ENCODE measurements at places on chromosomes 11 and 22.

GRCh38 chr22:39248254-39248653, 3.5 kb upstream of the PDGFB start:
- DNase-seq = no peak

DNA sequence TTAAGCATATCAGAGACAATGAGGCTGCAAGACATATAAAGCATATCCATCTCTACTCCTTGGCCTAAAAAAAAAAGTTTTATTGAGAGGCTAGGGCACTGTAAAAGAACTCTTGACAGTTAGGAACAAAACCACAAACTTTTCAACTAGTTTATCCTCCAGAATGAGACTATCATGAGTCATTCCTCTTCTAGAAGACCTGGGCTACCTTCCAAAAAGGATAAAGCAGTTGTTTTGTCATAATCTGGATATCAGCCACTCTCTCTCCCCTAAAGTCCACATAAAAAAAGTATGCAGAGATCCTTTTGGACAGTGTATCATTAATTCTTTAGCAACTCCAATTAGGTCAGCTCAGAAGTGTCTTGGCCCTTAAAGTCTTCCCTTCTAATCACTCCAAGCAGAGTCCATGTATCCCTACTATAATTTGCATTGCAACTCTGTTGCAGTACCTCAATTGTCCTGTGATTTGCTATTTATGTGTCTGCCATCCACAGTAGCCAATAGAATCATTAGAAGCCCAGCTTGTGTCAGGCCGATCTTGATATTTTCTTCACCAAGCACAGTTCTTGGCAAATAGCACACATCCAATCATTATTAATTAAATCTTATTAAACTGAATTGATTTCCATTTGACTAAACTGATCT, 10.4 kb downstream of the OR51T1 start:
- DNase-seq = no peak

DNA sequence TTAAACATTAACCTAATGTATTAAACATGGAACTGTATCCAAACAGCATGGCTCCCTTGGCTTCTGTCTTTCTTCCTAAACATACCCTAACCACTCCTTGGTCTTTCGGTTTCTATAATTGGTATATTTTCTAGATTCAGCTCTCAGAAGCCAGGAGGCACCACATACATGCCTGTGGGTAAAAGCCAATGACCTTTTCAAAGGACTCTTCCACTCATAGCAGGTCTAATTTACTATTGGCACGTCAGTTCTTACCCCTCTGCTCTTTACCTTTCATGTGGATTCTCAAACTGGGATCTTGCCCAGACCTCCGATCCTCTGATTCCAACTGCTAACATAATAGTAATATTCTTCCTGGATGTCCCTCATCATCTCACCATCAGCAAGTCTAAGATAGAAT, 835.1 kb downstream of the NTM start:
- no peak for DNase-seq

GRCh38 chr11:129215506-129216245, 23.6 kb upstream of the ARHGAP32 start:
- DNase-seq = no peak

DNA sequence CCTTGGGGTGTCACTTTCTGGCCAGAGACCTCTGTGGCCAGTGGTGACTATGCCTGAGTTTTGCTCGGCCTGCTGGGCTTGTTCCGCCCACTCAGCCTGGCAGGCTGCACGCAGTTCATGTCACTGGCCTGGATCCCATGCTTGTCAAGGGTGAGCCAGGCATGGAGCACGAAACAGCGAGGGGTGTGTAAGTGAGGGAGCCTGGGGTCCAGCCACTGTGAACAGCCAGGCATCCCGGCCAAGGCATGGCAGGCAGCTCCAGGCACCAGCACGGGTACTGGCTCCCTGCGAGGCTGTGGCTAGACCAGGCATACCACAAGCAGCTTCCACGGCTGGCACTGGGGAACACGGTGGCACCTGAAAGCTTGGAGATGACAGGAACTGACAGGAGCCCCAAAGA, 214.3 kb downstream of the LRRC4C start:
- no peak for DNase-seq

GRCh38 chr11:17230867-17231851, 23.4 kb upstream of the PIK3C2A start:
- DNase-seq = no peak

GRCh38 chr11:78635814-78636506, 61.3 kb upstream of the NARS2 start:
- no peak for DNase-seq

GRCh38 chr11:45431046-45432018, 145.2 kb upstream of the SYT13 start:
- no peak for DNase-seq

- DNase-seq = no peak
These were observed 2.9 kb downstream of the PRR33 start for GRCh38 chr11:1888811-1889210.

DNA sequence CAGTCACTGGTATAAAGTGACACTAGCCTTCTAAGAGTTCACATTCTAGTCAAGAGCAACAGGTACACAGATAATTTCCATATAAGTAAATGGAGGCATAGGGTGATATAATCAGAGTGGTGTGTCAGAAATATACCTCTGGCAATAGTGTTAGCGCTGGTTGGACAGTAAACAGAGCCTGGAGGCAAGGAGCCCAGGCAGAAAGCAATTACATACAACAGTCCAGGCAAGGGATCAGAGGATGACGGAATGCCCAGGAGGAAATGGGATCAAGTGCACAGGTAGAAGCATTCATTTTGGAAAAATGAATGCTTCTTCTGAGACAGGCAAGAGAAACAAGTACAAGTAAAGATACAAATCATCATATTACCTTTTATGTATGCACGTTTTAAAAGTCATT, 36.2 kb upstream of the MMP13 start:
- DNase-seq = no peak

- no peak for DNase-seq
These were observed 6.4 kb downstream of the BAIAP2L2 start for GRCh38 chr22:38104084-38104483.

DNA sequence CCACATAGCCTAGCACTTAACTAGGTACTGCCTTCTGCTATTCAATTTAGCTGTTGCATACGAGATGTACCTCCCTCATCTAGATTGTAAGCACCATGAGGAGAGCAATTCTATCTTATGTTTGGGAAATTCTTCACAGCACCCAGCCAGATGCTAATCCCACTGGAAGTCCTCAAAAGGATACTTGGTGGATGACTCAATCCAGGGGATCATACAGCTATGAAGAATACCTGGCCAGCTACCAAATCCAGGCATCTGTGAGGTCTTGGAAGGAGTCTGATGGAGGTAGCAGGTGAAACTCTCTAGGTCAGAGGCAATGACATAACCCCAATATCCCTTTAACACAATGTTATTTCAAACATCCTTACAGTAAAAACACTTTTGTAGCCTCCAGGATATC, 167.8 kb upstream of the NCAM1 start:
- no peak for DNase-seq

- no peak for DNase-seq
These were observed 92.8 kb upstream of the KCNQ1OT1 start for GRCh38 chr11:2792381-2793250.

DNA sequence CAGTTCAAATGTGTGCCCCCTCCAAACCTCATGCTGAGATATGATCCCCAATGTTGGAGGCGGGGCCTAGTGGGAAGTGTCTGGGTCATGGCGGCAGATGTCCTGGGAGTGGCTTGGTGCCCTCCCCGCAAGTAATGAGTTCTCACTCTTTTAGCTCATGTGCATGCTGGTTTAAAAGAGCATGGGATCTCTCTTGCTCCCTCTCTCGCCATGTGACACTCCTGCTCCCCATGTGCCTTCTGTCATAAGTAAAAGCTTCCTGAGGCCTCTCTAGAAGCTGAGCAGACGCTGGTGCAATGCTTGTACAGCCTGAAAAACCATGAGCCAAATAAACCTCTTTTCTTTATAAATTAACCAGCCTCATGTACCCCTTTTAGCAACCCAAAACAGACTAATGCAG, 98.8 kb downstream of the SGSM3 start:
- no peak for DNase-seq

DNA sequence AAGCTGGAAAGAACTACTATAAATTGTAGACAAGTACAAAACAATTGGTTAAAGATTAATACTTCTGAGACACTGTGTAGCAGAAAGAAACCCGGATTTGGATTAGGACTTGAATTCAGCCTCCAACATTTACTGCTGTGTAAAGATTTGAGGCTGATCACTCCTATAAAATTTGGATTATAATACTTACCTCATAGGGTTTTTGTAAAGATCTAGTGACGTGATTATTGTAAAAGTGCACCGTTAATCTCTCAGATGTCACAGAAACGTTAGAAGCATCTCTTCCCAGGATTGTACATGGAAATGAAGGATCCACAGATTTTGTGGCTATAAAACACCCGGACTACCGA, 323 bp upstream of the HIKESHI start:
- DNase-seq = no peak

DNA sequence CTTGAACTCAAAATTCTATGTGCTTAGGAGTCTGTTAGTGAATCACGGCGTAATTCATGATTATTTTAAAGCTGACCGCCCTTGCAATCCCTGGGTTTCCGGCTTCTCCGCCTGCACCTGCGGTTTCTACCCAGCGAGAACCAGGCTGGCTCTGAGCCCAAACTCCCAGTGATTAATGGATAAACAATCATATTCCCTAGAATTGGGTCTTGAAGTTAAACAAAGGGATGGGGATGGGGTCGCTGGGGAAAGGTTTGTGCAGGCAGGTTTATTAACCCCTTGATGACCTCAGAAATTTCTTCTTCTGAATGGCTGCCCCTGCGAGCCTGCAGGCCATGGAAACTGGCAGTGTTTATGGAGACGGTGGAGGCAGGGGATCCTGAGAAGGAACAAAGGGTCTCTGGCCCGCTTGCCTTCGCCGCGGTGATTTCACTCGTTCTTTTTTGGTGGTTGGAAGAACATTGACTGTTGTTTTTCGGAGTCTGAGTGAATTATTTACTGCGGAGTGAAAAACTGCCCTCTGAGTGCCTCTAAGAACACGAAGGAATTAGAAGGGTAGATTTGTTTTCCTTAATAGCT, 1000.3 kb downstream of the BRD1 start:
- no peak for DNase-seq

DNA sequence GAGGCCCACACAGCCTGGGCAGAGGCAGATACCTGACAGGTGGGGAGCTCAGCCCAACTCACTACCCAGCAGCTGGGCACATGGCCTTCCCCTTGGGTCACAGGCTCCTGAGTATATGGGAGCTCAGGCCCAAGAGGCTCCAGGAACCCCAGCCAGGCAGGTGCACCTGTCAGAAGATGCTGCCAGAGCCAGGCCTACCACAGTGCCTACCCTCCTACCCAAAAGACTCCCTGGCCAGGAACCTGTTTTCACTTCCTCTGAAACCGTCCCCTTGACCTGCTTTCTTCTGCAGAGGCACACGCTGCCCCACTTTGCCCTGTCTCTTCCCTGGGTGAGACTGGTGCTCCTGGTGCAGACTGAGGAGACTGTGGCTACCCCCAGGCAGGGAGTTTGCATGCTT, 2.9 kb downstream of the CHID1 start:
- no peak for DNase-seq

GRCh38 chr22:33426451-33426850, 368.3 kb upstream of the SYN3 start:
- no peak for DNase-seq

- no peak for DNase-seq
These were observed 19.1 kb upstream of the BSX start for GRCh38 chr11:123000721-123001120.

DNA sequence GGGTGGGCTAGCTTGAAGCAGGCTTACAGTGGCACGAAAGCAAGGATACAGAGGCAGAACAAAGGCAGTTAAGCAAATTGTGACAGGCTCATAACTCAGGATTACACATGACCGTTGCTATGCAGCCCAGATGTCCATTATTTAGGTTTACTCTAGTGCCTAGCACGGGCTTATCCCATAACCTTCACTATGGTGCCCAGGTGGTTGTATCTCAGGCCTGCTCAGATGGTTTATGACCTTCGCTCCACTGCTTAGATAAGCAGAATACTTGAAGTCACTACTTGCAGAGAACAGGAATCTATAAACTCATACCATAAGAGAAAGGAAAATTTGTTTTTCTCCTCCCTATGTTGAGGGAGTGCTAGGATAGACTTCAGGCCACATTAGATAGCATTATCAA, 9.0 kb downstream of the OR6M1 start:
- no peak for DNase-seq

GRCh38 chr22:50540381-50540780, 5.3 kb upstream of the KLHDC7B start:
- no peak for DNase-seq

DNA sequence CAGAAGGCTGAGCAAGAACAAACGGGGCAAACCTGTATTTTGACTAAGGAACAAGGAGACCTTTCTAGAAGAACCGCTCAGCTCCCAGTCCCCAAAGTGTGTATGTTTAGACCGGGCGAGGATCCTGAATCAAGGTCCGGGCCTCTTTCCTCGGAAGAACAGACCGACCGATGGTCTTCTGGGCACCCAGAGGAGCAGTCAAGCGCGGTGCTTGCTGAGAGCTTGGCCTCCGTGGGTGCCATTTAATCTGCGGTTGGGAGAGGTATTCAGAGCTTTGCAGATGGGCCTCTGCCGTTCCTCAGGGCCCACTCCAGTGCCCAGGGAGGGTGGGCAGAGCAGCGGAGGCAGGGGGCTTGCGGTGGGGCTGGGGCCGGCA, 26.5 kb upstream of the ATXN10 start:
- no peak for DNase-seq

- no peak for DNase-seq
These were observed 30.1 kb upstream of the FADD start for GRCh38 chr11:70173018-70173417.

GRCh38 chr22:24540470-24540869, 14.5 kb downstream of the GUCD1 start:
- no peak for DNase-seq

- no peak for DNase-seq
These were observed 93.9 kb upstream of the PITPNB start for GRCh38 chr22:28012832-28013460.

- DNase-seq = no peak
These were observed 23.7 kb downstream of the CRKL start for GRCh38 chr22:20940904-20941385.

GRCh38 chr11:113393501-113393985, 6.0 kb downstream of the ANKK1 start:
- DNase-seq = no peak

DNA sequence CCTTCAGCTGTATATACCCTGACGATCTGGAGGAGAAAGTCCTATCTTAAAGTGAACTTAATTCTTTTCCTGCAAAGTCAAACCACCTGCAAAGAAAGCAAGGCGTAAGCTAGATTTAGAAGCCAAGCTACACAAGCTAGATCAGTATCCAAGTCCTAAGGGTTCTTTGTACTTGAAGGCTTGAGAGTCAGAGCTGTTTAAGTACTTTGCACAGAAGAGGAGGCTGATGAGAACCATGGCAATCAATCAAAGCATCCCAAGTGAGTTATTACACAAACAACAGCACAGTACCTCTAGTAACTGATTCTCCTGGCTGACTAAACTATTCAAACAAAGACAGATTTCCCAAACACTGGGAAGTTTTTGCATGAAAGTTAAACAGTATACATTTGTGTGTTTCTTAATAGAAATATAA, 1.9 kb downstream of the CDON start:
- DNase-seq = no peak
